ENCODE measurements at places on chromosomes 12 and 14.

DNA sequence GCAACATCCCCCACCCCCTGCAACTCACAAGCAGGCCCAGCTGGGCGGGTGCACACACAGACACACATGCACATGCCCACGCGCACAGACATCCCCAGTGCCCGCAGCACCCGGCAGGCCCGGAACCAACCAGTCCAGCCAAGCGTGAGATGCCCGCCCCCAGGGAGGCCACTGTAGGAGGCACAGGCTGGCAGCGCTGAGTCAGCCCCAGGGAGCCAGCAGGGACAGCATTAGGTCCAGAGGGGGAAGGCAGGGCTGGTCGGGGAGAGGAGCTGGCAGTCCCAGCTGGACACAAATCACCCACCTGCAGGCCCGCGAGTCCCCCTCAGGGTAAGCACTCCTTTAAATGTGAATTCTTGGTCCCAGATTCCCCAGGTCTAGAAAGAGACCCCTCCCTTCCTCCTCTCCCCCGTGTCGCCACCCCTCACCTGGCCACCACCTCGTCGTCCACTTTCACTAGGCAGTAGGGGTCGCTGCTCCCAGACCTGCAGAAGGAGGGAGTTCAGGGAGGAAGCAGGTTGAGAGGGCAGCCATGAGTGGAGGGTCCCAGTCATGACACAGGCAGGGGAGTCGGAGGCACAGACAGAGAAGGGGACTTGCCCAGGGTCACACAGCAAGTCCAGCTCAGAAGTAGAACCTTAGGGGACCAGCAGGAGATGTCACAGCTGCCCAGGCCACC is 5.0 kb downstream of the RASAL1 start:
- no peak for DNase-seq

DNA sequence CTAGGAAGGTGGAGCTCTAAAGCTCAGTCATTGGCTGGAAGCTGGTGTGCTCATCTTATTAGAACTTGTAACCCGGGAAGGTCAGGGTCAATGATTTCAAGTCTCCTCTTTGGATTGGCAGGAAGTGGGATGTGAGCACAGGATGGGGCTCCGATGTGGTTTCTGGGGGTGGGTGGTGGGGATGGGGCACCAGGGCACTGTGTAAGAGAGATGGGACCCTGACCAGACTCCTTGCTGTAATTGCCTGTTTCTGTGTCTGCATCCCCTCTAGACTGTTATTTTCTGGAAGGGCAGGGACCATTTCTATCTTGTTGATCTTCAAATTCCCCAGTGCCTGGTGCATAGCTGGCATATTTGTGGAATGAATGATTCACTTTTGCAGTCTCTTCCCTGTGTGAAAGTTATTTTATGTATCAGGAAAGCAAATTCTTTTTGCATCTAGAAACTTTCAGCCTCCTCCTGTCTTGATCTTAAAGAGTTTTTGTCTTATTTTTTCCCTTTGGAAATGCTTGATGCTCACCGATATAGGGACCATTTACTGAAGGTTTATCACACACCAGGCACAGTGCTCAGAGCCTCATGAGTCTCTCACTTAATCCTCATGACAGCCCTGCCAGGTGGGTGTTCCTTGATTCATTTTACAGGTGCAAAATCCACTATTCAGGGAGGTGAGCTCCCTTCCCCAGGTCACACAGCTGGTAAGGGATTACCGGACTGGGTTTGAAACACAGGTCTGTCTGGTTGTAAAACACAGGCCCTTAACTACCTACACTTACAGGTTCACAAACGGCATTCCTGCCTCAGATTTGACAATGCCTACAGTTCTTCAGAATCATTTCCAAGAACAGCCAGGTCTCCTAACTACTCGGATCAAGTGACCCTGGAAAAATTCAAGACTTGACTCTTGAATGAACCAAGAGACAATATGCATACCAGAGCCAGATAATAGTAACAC is 86.9 kb upstream of the IGF1 start:
- DNase-seq, result peak; percentile 71

- DNase-seq, result no peak
These were observed 790 bp downstream of the NEDD1 start for GRCh38 chr12:96907671-96908422.

- no peak for DNase-seq
These were observed 9.8 kb downstream of the FAM222A start for GRCh38 chr12:109723311-109723881.

GRCh38 chr14:93369713-93370266 is 22.8 kb downstream of the COX8C start:
- no peak for DNase-seq

DNA sequence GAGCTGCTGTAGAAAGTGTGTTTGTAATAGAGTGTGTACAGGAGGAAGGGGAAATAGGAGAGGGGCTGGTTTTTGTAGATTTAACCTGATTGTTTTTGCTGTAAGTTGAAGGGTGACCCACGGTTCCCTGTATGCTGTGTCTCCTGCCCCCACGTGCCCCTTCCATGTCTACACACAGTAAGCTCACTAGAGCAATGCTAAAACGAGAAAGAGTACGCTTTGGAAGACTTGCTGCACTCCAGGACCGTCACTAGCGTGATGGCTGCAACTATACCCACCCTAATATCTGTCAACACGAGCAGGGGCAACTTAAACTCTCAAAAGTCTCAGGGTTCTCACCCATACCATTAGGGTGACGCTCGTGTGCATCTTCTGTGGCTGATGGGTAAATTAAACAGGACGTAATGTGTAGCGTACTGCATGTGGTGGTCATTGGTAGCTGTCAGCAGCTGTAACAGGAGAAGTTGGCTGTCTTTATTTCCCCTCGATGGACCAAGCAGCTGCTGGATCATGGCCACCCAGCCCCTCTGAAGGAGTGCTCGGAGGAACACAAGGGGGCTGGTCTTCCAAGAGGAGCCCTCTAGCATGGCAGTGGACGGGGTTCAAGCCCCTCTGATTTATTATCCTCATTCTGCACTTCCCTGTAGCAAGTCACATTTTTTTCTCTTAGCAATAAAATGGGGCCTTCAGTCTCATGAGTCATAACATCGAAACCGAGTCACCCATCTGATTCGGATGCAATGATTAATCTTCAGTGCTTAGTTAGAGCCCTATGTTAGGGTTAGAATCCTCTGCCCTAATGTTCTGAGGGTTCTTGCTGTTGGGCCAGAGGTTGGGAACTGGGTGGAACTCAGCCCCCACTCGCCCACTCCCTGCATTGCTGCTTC is 14.0 kb downstream of the CCND2 start:
- DNase-seq, result no peak

DNA sequence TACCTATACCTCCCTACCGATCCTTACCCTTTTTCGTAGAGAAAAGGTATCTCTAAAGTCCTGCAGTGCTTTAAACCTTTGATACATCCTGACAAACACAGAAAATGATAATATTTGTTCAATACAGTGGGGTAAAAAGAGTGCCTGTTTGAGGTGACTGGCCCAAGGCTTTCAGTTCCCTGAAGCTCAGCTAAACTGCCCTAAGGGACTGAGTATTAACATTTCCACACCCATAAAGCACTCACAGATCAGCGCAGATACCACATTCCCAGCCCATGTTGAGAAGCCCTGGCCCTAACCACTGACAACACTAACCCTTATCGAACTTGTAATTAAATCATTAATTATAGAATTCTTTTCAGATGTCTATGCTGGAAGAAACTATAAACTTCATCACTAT is 108.7 kb downstream of the DIP2B start:
- no peak for DNase-seq

DNA sequence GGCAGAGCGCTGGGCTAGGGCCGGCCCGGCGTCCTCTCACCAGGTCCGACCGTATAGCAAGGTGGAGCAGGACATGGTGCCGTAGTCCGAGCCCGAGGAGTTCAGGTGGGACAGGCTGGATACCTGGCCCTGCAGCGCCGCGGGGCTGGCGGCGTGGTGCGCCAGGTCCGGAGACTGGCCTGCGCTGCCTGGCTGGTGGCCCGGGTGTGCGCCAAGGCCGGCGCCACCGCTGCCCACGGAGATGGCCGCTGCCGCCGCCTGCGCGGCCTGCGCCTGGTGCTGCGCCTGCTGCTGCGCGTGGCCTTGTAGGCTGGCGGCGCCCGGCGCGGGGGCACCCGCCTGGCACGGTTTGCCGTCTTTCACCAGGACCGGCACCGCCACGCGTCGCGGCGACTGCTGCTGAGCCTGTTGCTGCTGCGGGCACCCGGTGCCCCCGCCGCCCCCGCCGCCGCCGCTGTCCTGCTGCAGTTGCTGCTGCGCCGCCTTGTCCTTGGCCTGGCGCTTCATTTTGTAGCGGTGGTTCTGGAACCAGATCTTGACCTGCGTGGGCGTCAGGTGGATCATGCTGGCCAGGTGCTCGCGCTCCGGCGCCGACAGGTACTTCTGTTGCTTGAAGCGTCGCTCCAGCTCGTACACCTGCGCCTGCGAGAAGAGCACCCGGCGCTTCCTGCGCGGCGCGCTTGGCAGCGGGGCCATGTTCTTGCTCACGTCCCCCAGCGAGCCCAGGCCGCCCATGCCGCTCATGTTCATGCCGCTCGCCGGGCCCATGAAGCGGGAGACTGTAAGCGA is 2.6 kb downstream of the NKX2-1 start:
- DNase-seq, result no peak

- no peak for DNase-seq
These were observed 85.8 kb upstream of the BCAT1 start for GRCh38 chr12:25034676-25035075.

- DNase-seq, result no peak
These were observed 21.0 kb upstream of the RNASE2 start for GRCh38 chr14:20934148-20934762.

DNA sequence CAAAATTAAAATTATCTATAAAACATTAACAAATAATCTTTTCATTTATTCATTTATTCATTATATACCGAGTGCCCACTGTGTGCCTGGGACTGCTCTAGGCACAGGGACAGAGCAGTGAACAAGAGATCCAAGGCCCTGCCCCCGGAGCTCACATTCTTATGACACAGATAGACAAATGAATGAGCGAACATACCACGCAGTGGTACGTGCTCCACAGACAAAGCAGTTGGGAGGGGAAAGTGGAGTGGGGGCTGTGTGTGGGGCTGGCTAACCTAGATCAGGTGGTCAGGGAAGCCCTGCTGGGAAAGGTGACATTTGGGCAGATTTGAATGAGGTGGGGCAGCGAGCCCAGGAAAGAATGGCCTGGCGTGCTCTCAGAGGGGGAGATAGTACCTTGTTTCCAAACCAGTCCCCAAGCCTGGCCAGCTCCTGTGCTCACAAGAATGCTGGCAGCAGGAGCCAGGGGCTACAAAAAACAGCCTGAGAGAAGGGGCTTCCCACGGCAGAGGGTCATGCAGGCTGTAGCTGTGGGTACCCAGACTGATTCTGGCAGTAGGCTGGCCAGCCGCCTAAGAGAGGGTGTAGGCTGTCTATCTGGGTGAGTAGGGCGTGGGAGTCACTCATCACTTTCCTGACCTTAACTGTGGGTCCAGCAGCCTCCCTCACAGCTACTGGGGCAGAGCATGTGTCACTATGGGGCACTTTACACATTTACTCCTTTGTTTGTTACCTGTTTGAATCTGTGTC is 57.8 kb upstream of the ACTN1 start:
- no peak for DNase-seq

DNA sequence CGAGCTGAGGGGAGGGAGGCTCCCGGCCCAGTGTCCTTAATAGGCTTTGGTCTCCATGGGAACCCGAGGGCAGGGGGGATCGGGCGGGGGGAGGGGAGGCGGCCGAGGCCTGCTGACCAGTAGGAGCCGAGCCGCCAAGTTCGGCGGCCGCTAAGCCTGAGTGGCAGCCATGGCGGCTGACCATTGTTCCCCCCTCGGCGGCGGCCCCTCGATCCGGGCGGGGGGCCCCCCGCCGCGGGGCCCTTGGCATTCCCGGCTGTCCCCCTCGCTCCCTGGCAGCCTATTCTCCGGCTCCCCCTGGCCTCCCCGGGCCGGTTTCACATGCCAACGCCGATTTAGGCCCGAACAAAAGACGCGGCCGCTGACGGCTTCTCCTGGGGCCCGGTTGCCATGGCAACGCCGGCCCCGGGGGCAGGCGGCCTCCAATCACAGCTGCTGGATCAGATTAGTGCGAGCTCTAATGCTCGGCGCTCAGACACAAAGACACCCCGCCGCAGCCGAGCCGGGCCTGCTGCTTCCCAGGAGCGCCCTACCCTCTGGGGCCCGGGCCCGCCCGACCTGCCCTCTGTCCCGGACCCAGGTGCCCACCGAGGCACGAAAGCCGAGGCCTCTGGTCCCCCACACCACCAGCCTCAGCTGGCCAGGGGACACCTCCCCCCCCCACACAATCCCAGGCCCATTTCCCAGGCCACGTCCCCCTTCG is 7.3 kb downstream of the MSI1 start:
- no peak for DNase-seq

GRCh38 chr12:4164559-4165558 is 108.7 kb upstream of the CCND2 start:
- peak; percentile 44 for DNase-seq

- DNase-seq, result peak; percentile 60
These were observed 3.4 kb upstream of the GLRX5 start for GRCh38 chr14:95531473-95531872.

GRCh38 chr12:21472197-21472823 is 29.1 kb downstream of the RECQL start:
- no peak for DNase-seq

GRCh38 chr12:124233846-124234640 is 60.9 kb upstream of the RFLNA start:
- no peak for DNase-seq

DNA sequence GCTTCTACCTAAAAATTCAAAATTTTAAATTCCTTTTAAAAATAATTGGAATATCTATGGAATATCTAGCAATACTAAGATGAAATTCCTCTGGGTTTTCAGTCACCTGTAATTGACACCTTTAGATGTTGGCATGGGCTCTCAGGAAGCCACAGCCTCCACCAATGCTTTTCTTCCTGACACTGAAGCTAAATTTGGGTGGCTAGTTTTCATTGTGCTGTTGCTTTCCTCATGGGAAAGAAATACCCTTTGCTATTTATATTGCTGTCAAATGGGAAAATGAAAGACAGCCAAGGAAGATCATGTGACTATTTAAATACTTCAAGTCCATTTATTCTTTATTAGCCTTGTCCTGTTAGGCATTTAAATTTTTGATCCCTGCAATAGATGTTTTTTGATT is 313.0 kb downstream of the NAV3 start:
- no peak for DNase-seq

GRCh38 chr12:91332302-91332701 is 149.7 kb upstream of the DCN start:
- DNase-seq, result no peak

DNA sequence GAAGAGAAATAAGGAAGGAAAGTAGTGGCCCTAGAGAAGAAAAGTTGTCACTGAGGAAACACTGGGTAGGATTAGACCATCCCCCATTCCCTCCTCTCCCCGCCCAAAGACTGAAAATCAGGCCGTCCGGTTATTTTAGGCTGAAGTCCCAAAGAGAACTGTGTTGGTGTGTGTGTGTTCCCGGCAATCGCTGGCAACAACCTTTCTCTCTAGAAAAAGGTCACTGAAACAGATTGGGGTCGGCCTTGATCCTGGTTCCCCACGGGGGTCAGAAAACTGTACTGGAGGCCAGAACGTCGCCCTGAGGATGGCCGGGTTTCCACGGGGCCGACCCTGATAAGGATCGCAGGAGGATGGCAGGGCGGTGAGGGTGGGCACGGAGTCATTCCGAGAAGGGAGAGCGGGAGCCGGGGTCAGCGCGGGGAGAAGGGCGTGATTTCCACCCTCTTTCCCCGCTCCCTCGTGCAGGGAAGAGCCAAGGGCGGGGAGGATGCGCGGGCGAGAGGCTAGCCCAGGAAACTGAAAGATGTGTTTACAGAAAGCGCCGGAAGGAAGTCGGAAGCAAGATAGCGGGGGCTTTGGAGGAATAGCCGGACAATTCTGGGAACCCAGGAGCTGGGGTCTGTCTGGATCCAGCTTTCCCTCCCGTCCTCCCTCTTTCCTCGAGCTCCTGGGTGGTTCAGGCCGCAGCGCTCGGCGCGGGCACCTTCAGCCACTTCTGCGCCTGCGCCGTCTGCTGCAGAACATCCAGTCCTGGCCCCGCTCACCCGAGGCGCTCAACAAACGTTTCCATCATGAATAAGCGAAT is 25.3 kb upstream of the SPTLC2 start:
- no peak for DNase-seq
